Dermis blood vessel endothelial cell (primary cell): ENCODE measurements at places on chromosomes 16 and 17. TPM values are rescaled to one million over a fixed set of nuclear protein-coding genes. Genes with fewer than 3 reads are reported as not detected.

Gene TEX14
- total RNA-seq: under 0.01 and 0.05 TPM in 2 replicates

Gene PDE6G
- 3.4 and 4.1 TPM in 2 replicates for total RNA-seq

Gene DNAAF1
- under 0.01 TPM in 1 of 2 replicates, not detected in the other for total RNA-seq

Gene SLC16A11
- 1.1 and 1.5 TPM in 2 replicates for total RNA-seq

Gene KIF2B
- not detected in 2 replicates for total RNA-seq

Gene CLEC18A
- 0.14 and 0.68 TPM in 2 replicates for total RNA-seq

Gene ARL5C
- total RNA-seq: not detected in 2 replicates

Gene ZNF597
- total RNA-seq: 2.4 and 3.7 TPM in 2 replicates

Gene SPN
- not detected in 2 replicates for total RNA-seq

Gene TRIM47
- total RNA-seq: 89.1 and 109 TPM in 2 replicates

Gene TEX19
- total RNA-seq: 0.05 TPM in 1 of 2 replicates, not detected in the other

Gene KRTAP4-6
- total RNA-seq: 0.19 TPM in 1 of 2 replicates, not detected in the other

Gene DCUN1D3
- total RNA-seq: 33.8 and 80.8 TPM in 2 replicates

Gene SLC5A11
- total RNA-seq: 0.05 and 0.17 TPM in 2 replicates

Gene BRIP1
- 4.3 and 9.3 TPM in 2 replicates for total RNA-seq

Gene SP2
- 1.7 and 2.6 TPM in 2 replicates for total RNA-seq

Gene ETV4
- total RNA-seq: 3.2 and 13.5 TPM in 2 replicates

Gene P3H4
- total RNA-seq: 65.4 and 79.3 TPM in 2 replicates

Gene RAB40B
- total RNA-seq: 5.8 and 8.9 TPM in 2 replicates

Gene EPN3
- total RNA-seq: under 0.01 TPM in 1 of 2 replicates, not detected in the other

Gene GRAP
- total RNA-seq: 102 and 150 TPM in 2 replicates

Gene KRTAP4-4
- not detected in 2 replicates for total RNA-seq

Gene HAS3
- 3.6 and 4.5 TPM in 2 replicates for total RNA-seq

Gene FADS6
- total RNA-seq: 0.05 TPM in 1 of 2 replicates, not detected in the other

Gene CORO1A
- 1.9 and 4.7 TPM in 2 replicates for total RNA-seq

Gene TSPAN10
- 0.68 and 1.3 TPM in 2 replicates for total RNA-seq

Gene GOSR1
- total RNA-seq: 42.1 and 45.4 TPM in 2 replicates

Gene METRNL
- total RNA-seq: 80.6 and 85.3 TPM in 2 replicates

Gene RPTOR
- total RNA-seq: 21.8 and 35.0 TPM in 2 replicates

Gene MYH2
- not detected in 2 replicates for total RNA-seq

Gene AOC3
- total RNA-seq: 0.17 and 0.51 TPM in 2 replicates

Gene NUBP1
- total RNA-seq: 34.4 and 42.4 TPM in 2 replicates

Gene DNASE1L2
- total RNA-seq: 0.51 and 0.56 TPM in 2 replicates

Gene NPW
- total RNA-seq: 0.17 and 1.2 TPM in 2 replicates

Gene CCL16
- total RNA-seq: 0.37 and 0.68 TPM in 2 replicates

Gene CSH1
- not detected in 2 replicates for total RNA-seq

Gene NOL11
- 32.3 and 45.8 TPM in 2 replicates for total RNA-seq

Gene RBBP6
- total RNA-seq: 21.2 and 27.4 TPM in 2 replicates

Gene GAST
- not detected in 2 replicates for total RNA-seq

Gene RND2
- 0.14 and 0.17 TPM in 2 replicates for total RNA-seq

Gene PRSS53
- 0.88 and 2.0 TPM in 2 replicates for total RNA-seq

Gene KRT15
- total RNA-seq: 0.51 TPM in 2 replicates

Gene ACE
- total RNA-seq: 155 and 366 TPM in 2 replicates

Gene SPATA22
- under 0.01 and 0.23 TPM in 2 replicates for total RNA-seq

Gene SLX1A
- total RNA-seq: 44.0 and 72.8 TPM in 2 replicates

Gene LDHD
- 1.7 and 2.1 TPM in 2 replicates for total RNA-seq

Gene G6PC1
- not detected in 2 replicates for total RNA-seq

Gene TMC6
- 69.6 and 70.2 TPM in 2 replicates for total RNA-seq

Gene KRT32
- not detected in 2 replicates for total RNA-seq

Gene ZG16
- total RNA-seq: not detected in 2 replicates

Gene CCDC144A
- 3.2 and 7.7 TPM in 2 replicates for total RNA-seq

Gene GPRC5B
- total RNA-seq: 75.1 and 80.5 TPM in 2 replicates

Gene FOXN1
- not detected in 2 replicates for total RNA-seq

Gene DNAH17
- 0.42 and 0.51 TPM in 2 replicates for total RNA-seq

Gene GRAPL
- total RNA-seq: 17.2 and 36.1 TPM in 2 replicates

Gene CCL17
- not detected in 2 replicates for total RNA-seq

Gene CSH2
- not detected in 2 replicates for total RNA-seq

Gene HBA2
- 0.42 TPM in 1 of 2 replicates, not detected in the other for total RNA-seq

Gene PRSS8
- not detected in 2 replicates for total RNA-seq

Gene TP53TG3B
- not detected in 2 replicates for total RNA-seq
